ENCODE measurements at places on chromosomes 11 and 22.
A peak's percentile ranks its signal among the peaks of the same experiment; 100 is the strongest.

- no peak for DNase-seq
Observed at GRCh38 chr22:38240734-38241252, 32.0 kb downstream of the TMEM184B start.

DNA sequence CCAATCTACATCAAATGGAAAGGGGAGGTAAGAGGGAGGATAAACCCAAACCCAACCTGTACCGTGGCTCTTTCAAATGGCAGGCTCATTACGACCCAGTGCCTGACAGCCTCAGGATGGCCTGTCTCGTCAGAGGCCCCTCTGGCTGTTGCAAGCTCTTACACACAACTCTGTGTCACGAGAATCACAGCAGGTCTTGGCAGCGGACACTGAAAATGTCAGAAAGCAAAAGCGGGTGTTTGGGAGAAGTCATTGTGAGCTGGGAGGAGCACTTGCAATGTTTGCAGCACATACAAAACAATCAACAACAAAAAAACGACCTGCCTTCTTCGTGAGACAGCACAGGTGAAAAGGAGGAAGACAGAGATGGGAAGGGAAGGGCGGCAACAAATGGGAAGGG is 248.1 kb downstream of the OPCML start:
- no peak for DNase-seq

DNA sequence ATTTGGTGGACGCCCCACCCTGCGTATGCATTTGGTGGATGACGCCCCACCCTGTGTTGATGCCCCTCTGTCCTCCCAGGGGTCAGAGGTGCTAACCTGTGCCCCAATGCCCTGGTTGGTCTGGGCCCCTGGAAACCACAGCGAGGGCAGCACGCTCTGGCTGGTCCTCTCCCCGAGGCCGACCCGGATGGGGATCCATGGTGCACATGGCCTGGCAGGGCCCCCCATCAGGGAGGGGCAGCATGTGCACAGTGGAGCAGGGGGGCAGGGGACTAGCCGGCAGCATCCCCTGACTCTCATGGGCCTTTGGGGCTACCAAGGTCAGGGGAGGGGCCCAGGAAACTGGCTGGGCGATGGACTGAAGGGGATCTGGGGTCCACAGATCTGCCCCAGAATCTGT is 7.6 kb upstream of the MUC5AC start:
- no peak for DNase-seq

GRCh38 chr22:22867996-22868715 is 19.5 kb upstream of the IGLL5 start:
- DNase-seq: no peak

DNA sequence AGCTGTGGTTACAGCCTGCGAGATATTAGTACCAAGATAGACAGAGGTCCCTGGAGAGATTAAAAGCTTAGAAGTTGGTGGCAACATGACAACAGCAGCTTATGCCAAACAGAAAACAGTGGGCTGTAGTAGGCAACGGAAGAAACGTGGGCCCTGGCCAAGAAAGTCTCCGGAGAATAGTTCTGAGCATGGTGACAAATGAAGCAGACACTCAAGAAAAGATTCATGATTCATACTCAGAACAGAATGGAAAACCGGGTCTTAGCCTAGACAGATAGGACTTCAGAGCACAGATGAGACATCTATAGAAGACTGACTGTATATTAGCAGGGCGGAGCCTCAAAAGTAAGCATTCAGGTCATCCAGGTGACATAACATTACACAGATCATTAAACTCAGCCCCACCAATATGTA is 727.4 kb downstream of the ETS1 start:
- DNase-seq: no peak

- DNase-seq: no peak
Observed at GRCh38 chr11:43547430-43547831, 133.1 kb upstream of the HSD17B12 start.

DNA sequence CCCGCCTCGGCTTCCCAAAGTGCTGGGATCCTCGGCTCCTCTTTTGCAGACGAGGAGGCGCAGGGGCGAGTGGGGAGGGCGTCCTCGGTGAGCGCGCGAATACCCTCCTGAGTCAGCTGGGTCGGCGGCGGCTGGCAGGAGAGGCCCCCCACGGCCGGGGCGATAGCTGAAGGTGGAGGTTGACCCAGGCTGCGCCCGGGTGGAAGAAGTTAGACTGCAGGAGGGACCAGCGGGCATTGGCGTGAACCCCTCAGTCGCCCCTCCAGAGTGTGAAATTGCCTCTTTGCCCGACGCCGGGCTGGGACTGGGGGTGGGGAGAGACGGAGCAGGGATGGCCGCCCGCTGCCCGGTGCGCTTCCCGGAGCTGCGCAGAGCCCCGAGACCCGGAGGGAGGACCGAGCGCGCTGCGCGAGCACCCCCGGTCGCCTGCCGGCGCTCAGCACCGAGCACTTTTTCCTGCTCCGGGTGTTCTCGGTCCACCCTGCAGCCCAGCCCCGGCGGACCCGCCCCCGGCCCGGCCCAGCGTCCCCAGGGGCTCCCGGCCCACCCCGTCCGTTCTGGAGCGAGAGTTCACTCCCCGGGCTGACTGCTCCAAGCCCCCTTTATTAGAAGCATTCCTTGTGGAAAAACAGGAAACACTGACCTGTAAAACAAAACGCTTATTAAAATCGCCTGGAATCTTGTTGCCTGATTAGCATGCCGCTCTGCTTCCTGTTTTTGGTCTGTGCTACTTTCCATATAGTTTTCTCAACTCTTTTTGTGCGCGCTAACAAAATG is 13.7 kb upstream of the CPT1A start:
- DNase-seq: peak; percentile 55

- no peak for DNase-seq
Observed at GRCh38 chr11:105245781-105246315, 106.3 kb upstream of the CARD18 start.

DNA sequence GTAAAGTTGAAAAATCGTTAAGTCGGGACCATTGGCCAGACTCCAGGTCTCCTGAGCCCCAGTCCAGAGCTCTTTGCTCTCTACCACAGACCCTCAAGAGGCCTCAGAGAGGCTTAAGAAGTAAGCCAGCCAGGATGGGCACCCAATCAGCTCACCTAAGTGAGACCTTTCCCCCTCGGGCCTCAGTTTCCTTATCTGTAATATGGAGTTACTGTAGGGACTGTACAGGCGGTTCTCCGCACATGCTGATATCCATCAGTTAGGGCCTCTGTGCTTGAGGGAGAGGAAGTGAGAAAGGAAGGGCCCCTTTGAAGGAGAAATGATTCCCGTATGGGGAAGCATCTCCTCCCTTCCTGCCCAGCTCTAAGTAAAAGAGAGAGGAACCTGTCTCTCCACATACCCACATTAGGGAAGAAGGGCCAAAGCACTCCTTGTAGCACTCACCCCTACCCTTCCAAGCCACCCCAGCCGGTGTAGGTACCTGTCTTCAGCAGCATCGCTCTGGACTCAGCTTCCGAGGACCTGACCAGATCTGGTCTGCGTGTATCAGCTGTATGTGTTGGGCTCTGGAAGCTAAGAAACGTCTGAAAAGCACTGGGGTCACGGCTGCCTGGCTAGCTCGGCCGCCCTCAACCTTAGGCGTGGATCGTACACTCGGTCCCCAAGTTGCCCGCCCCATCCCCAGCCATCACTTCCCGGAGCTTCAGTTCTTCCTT is 653 bp downstream of the NAGA start:
- DNase-seq: peak; percentile 45

GRCh38 chr11:8831861-8832260 is 79.1 kb upstream of the AKIP1 start:
- DNase-seq: no peak

- DNase-seq: peak; percentile 99
Observed at GRCh38 chr11:5288108-5288905, 13.4 kb downstream of the OR51B4 start.

GRCh38 chr22:26236991-26237390 is 67.7 kb downstream of the SEZ6L start:
- no peak for DNase-seq

GRCh38 chr11:126134461-126135155 is 71.9 kb upstream of the CDON start:
- no peak for DNase-seq

GRCh38 chr11:126518071-126518971 is 162.8 kb downstream of the ST3GAL4 start:
- no peak for DNase-seq

DNA sequence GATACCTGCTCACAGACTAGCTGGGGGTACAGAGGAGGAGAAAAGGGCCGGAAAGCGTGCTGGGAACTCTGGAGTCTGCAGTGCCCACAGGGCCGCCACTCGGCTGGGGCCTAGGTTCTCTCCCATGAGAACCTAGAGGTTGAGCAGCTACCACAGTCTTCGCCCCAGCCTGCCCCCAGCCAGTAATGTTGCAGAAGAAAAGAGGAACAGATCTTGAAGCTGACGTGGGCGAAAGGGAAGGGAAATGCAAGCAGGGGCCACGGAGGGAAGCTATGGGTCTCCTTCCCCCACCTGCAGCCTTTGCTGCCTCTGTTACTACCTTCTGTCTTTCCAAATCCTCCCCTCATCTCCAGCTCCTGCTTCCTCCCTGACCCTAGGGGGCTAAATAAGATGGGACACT is 28.8 kb upstream of the P2RY2 start:
- DNase-seq: no peak

GRCh38 chr11:29562183-29562582 is 454.6 kb downstream of the KCNA4 start:
- no peak for DNase-seq

DNA sequence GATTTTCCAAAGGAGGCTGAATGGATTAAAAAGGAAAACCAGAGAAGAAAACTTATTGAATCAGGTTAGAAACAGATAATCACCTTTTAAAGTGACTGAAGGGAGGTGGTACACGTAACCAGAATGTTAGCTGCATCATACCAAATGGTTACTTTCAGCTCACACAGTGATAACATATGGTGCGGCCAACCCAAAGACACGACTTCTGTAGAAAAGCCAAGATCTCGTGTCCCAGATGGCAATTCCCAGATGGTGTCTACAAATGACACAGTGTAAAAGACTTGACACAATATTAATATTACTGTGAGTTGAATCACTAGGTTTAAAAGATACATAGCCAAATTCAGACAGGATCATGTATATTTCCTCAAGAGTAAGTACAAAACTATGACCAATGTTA is 5.2 kb downstream of the PPP2R1B start:
- no peak for DNase-seq

DNA sequence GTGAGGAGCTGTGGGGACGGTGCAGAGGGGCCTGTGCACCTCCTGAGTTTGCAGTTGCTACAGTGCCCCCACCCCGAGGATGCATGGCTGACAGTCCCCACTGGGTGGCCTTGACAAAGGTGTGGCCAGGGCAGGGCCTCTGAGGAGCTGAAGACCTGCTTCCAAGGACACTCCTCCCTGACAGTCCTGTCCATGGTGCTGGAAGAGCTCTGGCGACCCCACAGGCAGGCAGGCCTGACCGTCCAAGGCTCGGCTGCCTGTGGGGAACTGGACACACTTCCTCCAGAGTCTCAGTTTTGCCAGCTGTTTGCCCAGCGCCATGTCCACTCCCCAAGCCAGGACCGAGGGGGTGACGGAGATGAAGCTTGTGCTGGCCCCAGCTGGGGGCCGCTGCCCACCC is 32.7 kb downstream of the BRSK2 start:
- DNase-seq: no peak

- no peak for DNase-seq
Observed at GRCh38 chr22:20533879-20534265, 26.5 kb downstream of the MED15 start.

GRCh38 chr22:40199223-40199622 is 21.5 kb downstream of the TNRC6B start:
- DNase-seq: no peak

DNA sequence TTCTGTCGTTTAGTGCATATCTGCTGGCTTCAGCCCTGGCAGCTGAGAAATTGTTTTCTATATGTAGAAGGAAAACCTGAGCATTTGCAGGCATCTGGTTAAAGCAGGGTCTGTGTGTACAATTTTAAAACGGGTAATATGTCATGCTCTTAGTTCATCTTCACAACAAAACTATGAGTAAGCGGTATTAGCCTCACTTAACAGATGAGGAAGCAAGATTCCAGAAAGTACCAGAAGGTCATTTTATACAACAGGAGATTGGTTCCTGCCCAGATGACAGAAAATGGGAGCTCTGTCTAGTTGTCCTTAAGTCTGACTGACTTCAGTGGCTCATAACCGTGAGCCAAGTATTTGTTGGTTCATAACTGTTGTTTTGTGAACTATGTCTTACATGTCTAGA is 1.1 kb downstream of the TIMM10B start:
- DNase-seq: no peak

- no peak for DNase-seq
Observed at GRCh38 chr11:78339483-78339882, 78.1 kb downstream of the GAB2 start.
